ENCODE measurements at places on chromosomes 11 and 22.

DNA sequence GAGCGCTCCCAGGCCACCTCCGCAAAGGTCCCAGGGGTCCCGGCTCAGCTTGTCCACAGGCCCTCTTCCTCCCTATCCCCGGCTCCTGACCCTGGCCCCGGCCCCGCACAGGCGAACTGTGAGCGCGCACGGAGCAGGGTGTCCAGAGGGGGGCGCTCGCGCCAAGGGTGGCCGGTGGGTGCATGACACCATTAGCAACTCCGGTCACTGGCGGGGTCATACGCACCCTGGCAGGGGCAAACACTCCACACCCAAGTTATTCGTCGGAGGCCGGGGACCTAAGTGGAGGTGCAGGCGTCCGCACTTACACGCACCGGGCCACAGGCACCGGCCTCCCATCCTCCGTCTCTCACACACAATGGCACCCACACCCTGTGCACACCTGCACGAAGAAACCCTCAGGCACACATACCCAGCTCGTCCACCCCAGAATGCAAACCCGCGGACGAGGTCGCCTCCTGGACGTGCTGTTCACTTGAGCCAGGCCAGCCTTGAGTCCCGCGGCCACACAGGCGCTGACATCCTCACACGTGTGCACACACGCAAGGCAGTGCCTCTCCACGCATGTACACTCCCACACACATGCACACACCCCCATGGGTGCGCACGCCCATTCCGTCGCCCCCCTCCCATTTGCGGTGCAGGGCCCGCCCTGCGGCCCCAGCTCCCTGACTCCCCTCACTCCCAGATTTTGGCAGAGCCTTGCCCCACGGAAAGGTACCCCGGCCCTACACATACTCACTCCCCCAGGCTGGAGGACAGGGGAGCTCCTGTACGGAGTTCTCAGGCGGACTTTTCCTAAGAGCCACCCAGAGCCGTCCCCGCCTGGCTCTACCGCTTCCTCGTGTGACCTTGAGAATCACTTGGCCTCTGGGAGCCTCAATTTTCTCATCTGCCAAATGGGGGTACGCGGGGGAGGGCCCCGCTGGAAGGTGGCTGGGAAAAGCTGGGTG lies at the start of gene RASGRP2:
RASGRP2 (minus strand) TSS at position 552 of the 953 bp plus-strand sequence. CDS start 1,276 bp downstream, outside the sequence.
- peak; percentile 65 for DNase-seq

GRCh38 chr11:75148436-75148983 lies 2.4 kb upstream of the SLCO2B1 start:
- no peak for DNase-seq

- DNase-seq: no peak
Measured at GRCh38 chr11:34346551-34346950, 11.3 kb downstream of the ABTB2 start.

- DNase-seq: no peak
Measured at GRCh38 chr11:127925475-127925874, 661.9 kb downstream of the ETS1 start.

DNA sequence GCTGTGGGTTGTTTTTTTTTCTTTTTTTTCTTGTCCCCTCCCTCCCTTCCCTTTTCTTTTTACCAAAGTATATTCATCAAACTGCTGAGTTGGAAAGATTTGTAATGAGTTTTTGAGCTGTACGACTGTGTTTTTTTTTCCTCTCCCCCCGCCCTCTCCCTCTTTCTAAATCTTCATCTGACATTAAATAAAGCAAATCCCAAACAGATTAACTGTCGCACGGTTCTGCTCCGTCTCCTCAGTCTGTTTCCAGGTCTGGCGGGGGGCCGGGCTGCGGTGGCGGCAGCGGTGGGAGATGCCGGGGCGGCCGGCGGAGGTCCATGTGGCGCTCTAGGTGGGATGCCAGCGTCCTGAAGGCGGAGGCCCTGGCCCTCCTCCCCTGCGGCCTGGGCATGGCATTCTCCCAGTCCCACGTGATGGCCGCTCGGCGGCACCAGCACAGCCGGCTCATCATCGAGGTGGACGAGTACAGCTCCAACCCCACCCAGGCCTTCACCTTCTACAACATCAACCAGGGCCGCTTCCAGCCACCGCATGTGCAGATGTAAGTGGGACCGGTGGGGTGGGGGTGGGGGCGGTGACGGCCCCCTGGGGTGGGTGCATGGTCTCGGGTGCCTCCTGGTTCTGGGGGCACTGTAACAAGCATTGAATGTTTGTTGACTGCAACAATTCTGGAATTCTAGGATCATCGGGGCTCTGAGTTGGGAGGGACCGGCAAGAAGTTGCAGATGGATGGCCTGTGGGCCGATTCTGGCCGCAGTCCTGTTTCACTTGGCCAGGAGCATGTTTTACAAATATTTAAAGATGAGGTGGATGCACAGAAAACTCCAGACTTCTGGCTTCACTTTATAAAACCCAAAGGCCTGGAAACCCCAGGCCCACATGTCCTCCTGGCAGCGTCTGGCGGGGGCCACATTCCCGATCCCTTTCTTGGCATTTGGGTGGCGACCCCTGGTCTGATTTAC lies 13.1 kb downstream of the MPPED1 start:
- DNase-seq: no peak

GRCh38 chr11:27945348-27945747 lies 162.6 kb downstream of the KIF18A start:
- no peak for DNase-seq

DNA sequence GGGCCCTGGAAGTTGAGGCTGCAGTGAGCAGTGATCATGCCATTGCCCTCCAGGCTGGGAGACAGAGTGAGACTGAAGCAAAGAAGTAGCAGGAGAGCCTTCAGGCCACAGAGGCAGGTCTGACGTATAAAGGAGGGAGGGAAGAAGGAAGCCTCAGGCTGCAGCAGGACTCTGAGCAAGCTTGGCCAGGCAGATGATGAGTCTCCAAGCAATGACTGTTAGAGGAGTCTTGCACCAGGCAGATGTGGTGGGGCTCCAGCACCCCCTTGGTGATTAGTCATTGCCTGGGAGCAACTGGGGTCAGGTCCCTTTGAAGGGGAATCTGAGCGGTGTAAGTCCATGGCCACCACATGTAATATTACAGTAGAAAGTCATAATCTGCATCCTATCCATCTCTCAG lies 36.6 kb upstream of the NFAM1 start:
- DNase-seq: no peak

Measured in erythroblast (primary cell).